ENCODE measurements at places on chromosomes 7 and 10.

- DNase-seq = no peak
These were observed 90.0 kb upstream of the IGFBP3 start for GRCh38 chr7:46011059-46011458.

- DNase-seq = no peak
These were observed 9.0 kb downstream of the PRF1 start for GRCh38 chr10:70593513-70593890.

DNA sequence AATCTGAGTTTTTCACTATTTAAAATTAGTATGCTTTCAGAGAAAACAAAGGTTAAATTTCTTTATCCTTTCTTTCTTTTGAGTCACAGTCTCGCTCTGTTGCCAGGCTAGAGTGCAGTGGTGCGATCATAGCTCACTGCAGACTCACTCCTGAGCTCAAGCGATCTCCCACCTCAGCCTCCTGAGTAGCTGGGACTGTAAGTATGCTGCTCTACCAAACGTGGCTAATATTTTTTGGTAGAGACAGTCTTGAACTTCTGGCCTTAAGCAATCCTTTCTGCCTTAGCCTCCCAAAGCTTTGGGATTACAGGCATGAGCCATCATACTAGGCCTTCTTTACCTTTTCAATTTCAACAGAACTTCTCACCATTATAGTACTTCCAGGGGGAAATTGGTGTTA is 113.7 kb downstream of the TRIM24 start:
- no peak for DNase-seq

GRCh38 chr7:142859829-142860228 is 5.0 kb downstream of the EPHB6 start:
- DNase-seq = peak; percentile 4

GRCh38 chr7:91899563-91899962 is 19.1 kb upstream of the MTERF1 start:
- no peak for DNase-seq

DNA sequence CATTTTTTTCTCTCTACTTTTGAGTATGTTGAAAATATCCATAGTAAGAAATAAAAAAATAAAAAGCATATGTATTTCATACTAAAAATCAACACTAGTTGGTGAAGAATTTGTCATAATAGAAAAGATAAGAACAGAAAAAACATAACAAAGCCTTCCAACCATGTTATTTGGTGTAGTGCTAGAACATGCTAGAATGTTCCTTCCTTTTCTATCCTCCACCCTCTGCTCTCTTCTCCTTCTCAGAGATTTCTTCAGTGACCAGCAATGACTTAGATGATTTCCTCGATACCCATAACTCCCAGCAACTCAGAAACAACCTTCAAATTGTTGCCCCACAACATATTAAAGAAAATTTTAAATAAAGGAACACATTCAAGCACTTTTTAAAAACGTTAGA is 2.6 kb downstream of the ZC3HAV1 start:
- DNase-seq = peak; percentile 49

DNA sequence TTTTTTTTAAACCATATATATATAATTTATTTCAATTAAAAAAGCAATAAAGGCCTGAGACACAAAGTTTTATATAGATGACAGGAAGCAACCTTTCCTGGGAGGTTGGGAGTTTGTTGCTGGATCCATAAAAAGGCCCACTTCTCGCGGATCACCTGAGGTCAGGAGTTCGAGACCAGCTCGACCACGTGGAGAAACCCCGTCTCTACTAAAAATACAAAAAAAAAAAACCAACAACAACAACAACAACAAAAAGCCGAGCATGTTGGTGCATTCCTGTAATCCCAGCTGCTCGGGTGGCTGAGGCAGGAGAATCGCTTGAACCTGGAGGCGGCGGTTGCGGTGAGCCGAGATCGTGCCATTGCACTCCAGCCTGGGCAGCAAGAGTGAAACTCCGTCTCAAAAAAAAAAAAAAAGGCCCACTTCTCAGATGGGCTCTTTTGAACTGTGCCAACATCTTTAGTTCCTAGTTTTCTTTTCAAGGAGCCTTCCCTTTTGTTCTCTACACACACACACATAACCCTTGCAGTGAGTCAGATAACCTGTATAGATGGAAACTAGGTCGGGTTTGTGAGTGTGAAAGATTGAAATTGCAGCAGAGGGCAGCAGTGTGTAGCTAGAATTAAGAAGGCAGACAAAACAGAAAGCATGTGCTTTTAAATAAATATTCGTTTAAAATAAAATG is 1.2 kb upstream of the SMNDC1 start:
- peak; percentile 89 for DNase-seq

DNA sequence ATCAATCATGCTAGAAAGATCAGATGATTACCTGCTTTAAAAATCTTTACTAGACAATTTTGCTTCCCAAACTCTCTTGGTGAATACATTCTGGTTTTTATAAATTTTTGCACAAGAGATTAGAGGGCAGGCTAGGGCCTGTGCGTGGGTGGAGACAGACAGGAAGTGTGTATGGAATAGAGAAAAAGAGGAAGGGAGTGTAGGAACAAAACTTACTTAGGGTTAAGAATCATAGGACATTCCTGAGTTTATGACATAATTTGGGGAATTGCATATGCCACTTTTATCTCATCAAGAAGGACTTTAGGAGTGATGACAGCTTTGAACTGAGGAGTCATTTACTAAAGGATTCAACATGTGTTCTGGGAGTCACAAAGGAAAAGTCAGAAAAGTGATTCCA is 31.3 kb downstream of the LAMB1 start:
- DNase-seq = peak; percentile 78

GRCh38 chr7:20021831-20022230 is 195.4 kb downstream of the MACC1 start:
- DNase-seq = peak; percentile 85

DNA sequence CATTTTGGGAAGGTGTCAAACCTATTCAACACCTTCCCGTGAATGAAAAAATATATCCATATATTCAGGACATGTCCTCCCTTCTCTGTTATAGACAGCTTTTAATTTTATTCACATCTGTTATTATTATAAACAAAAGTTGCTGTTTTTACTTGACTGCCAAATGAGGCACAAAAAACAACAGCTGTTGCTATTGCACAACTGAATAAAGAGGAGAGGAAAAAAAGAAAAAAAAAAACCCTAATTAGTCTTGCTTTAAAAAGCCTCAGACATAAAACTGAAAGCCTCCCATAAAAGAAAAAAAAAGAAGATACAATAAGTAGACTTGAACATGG is 153.4 kb downstream of the BMPER start:
- DNase-seq = no peak

- no peak for DNase-seq
These were observed 73.4 kb upstream of the LAMB4 start for GRCh38 chr7:108203537-108203936.

DNA sequence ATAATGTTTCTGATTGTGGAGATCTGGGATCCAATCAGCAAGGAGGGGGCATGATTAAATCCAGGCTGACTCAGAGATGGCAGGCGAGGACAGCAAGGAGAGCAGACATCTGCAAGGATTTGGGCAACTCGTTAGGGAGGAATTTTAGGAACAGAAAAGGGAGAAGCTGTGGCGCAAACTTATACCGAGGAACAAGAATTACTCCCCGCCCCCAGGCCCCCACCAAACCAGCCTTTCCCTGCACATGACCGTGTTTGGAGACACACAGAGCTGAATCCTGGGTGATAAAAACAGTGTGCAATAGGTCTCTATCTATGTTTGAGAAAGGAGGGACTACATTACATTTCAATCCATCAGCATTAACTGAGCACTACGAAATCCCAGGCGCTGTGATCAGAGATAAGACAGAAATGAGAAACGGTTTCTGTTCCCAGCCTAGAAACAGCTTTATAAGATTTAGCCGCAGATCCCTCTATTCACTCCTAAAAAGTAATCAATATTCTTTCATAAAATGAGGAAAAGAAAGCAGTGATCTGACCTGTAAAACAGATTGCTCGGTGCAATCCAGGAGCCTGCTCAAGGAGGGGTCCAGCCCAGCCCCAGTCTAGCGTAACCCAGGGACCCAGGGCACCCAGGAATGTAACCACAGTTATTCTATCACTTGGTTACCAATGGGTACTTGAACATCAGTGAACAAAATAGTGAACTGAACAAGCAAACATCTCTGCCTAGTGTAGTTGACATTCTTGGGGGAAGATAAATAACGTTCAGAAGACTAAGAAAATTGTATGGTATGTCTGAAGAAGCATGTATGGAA is 37.2 kb upstream of the RAPGEF5 start:
- DNase-seq = no peak

GRCh38 chr7:51021906-51022570 is 239.3 kb upstream of the GRB10 start:
- DNase-seq = no peak

GRCh38 chr10:86708068-86708782 is 39.9 kb downstream of the LDB3 start:
- no peak for DNase-seq

- peak; percentile 88 for DNase-seq
These were observed 260.7 kb upstream of the PRKCQ start for GRCh38 chr10:6840766-6841165.

- DNase-seq = peak; percentile 21
These were observed 147.4 kb upstream of the AGR3 start for GRCh38 chr7:17029150-17029549.

GRCh38 chr7:112414855-112415490 is 35.3 kb upstream of the IFRD1 start:
- DNase-seq = peak; percentile 49

- no peak for DNase-seq
These were observed 282.1 kb upstream of the LRGUK start for GRCh38 chr7:133845005-133845404.

DNA sequence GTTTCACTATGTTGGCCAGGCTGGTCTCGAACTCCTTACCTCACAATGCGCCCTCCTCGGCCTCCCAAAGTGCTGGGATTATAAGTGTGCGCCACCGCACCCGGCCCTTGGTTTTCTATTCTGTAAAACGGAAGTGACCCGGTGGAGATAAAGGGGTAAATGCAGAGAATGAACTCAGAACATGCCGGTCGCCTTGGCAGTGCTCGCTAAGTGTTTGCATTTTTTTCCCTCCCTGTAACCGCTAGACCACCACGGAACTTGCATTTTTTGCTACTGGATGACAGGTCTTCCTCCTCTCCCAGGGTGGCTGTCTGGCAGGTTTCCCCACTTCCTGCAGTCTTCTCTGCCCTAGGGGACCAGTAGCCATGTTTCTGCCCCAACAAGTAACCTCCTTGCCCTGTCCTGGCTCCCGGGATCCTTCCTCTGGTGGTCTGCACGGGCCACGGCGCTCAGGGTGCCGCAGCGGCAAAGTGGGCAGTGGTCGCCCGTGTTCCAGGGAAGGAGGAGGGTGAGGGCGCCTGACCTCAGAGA is 18.8 kb upstream of the GNA12 start:
- peak; percentile 34 for DNase-seq

DNA sequence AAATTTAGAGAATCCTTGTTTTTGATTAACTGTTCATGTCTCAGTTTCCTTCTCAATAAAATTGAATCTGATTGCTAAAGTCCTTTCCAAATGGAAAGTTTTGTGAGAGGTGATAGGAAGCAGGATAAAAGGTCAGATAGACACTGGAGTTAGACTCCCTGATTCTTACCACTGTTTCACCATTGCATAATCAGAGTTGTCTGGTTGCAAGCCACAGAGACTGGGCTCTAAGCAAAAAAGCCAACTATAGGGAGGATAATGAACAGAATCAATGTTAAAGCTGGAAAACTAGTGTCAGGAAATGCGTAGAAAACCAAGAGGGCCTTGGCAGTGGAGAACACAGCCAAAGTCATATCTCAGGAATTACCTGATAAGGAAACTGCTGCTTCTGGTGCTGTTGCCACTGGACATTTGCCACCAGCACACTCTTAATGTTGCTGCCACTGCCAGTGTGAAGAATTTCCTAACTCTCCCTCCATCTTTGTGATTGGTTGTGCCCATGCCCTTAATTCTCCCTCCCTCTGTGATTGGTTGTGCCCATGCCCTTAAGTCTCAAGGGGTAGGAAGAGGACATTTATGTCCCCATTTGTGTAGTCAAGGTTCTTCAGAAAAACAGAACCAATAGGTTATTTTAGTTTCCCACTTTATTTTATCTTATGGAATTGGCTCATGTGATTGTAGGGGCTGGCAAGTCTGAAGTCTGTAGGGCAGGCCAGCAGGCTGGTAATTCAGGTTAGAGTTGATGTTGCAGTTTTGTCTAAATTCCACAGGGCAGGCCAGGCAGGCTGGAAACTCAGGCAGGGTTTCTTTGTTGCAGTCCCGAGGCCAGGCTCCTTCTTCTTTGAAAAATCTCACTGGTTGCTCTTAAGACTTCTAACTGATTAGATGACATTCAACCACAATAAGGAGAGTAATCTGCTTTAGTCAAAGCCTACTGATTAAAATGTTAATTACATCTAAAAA is 639.0 kb downstream of the REEP3 start:
- no peak for DNase-seq

GRCh38 chr10:26025523-26025922 is 91.5 kb downstream of the MYO3A start:
- no peak for DNase-seq

DNA sequence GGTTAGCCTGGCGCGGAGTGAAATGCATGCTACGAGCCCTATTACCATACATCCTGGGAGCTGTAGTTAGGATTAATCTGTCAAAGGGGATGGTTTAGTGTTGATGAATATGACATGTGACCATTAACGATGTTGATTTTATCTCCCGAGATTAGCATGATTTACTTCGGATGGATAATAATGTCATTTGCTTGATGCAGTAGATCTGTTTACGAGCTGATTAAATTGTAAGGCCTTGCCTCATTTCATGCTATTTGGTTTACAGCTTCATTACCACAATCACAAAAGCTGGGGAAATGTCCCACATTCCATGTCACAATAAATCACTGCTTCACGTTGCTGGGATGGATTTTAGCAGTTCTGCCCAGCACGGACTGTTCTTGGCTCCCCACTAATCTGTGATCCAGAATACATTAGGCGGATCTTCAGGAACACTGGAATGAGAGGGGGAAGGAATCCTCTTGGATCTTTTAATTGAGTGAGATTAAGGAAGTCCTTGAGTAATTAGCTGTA is 22.3 kb downstream of the ZNF503 start:
- no peak for DNase-seq

DNA sequence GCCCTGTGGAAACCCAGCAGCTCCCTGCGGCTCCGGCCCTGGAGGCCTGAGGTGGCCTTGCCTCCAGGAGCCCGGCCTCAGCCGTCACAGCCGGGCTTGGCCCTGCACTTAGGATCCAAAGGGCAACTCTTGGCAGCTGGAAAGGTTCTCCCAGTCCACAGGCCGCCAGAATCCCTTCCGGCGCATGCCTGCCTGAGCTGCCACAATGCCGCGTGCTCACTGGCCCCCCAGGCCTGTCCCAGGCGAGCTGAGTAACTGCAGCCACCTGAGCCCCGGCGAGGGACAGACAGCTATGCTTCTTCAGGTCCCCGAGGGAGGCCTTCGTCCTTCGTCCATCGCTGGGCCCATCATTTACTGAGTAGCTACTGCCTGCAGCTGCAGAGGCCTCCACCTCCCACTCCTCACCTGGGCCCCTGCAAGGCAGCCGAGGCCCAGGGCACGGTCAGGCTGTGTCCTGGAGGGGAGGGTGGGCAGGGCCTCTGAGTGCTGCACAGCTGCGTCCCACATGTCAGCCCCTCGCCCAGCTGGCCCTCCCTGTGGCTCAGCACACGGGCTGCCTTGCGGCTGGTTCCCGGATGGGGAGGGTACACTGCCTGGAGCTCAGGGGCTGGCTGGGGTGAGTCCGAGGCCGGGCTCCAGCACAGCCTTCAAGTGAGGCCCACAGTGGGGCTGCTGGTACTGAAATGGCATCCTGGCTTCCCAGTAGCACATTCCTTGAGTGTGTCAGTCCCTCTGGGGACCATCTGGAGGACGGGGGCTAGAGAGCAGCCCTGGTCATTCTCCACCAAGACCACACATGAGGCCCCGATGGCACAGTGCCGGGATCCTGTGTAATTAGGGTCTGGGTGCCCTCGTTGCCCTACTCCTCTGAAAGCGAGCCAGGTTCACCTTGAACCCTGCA is 172.5 kb downstream of the ELFN1 start:
- DNase-seq = no peak

Data from inflammatory macrophage treated with lipopolysaccharide for 4 hours (primary cell).